Inflammatory macrophage (primary cell): ENCODE measurements at places on chromosomes 2 and 18.

DNA sequence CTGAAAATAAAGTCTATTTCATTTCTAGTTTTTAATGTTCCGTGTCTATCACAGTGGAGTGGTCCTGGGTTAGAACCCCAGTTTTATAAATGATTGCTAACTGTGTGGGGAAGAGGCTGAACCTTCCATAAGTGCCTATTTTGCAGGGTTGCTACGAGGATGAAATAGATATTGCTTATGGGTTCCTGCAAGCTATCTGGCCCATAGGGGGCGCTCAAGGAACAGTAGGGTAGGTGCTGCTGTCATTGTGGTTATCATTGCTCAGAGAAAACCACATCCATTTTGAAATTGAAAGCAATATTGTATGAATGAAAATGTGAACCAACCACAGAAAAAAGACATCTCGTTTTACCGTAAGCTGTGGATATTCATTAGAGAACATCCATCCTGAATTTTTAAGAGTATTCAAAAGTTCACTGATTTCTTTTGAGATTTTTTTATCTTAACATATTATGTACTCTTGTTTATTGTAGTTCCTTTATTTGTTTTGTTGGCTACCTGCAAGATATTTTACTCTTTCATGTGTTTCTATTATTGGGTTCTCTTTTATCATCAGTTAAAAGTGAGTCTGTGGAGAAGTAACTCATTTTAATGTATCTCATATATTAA is 261.6 kb downstream of the NAPG start:
- DNase-seq, result peak; percentile 91

- no peak for DNase-seq
Observed at GRCh38 chr2:24509425-24509824, 18.4 kb downstream of the NCOA1 start.

DNA sequence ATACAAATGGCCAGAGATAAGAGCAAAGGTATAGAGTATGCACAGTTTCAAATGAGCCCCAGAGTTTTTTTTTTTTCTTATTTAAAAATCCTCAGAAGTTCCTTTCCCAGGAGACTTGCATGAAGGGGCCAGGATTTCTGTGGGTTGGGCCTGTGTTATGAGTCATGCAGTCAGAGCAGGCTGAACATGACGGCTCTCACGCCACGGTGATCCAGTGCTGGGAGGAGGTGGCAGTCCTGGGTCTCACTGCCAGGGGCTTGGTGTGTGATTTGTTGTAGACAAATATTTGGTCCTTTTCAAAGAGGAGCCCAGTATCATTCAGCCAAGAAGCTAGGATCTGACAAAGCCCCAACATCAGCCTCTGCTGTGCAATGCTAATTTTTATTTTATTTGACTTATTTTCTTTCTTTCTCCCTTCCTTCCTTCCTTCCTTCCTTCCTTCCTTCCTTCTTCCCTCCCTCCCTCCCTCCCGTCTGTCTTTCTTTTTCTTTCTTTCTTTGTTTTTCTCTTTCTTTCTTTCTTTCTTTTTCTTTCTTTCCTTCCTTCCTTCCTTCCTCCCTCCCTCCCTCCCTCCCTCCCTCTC is 10.4 kb upstream of the KCNE4 start:
- peak; percentile 14 for DNase-seq

GRCh38 chr2:171579481-171579880 is 57.2 kb downstream of the CYBRD1 start:
- DNase-seq, result no peak

DNA sequence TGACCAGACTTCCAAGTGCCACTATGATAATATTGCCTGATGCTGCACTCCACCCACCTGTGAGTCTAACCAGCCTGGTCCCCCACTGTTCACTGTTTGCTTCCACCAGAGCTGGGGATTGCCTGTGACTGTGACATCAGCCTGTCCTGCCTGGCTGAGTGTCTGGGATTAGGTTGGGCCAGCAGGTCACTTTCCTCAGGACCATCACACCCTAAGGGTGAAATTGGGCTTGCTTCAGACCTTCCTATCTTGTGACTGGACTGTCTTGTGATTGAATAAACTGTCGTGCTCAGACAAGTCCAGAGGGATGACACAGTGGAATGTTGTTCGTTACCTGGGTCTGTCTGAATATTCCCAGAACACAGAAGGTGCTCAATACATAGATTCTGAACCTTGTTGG is 87.4 kb upstream of the HK2 start:
- peak; percentile 69 for DNase-seq

- DNase-seq, result no peak
Observed at GRCh38 chr2:4110273-4110672, 406.9 kb downstream of the DCDC2C start.

- DNase-seq, result no peak
Observed at GRCh38 chr2:137800386-137800785, 163.9 kb upstream of the HNMT start.

GRCh38 chr2:88753833-88754584 is 62.5 kb downstream of the RPIA start:
- no peak for DNase-seq

DNA sequence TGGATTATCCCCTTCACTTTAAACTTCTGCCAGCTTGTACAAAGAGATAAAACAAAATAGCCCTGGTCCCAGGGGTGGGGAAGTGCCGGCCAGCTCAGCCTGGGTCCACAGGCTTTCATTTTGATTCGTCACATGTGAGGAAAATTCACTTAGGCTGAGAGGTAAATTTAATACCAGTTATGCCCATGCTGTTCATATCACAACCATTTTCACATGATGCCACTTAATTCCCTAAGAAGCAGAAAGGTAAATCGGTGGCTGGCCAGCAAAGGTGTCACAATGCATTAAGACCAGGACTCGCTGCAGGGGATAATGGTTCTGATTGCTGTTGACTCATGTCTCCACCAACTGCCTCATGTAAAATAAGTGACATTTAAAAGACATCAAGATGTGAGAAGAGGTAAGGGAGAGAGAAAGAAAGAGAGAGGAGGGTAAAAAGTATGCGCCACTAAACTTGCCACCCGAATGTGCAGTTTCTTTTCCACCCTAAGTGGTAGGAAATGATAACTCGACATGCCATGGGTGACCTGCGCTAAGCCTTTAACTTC is 261.0 kb upstream of the SIX3 start:
- no peak for DNase-seq

GRCh38 chr2:150371044-150371818 is 116.2 kb downstream of the RND3 start:
- DNase-seq, result no peak

GRCh38 chr18:40866968-40867367 is 1088.1 kb upstream of the PIK3C3 start:
- no peak for DNase-seq

- DNase-seq, result no peak
Observed at GRCh38 chr2:181837563-181837962, 54.0 kb upstream of the ITPRID2 start.

DNA sequence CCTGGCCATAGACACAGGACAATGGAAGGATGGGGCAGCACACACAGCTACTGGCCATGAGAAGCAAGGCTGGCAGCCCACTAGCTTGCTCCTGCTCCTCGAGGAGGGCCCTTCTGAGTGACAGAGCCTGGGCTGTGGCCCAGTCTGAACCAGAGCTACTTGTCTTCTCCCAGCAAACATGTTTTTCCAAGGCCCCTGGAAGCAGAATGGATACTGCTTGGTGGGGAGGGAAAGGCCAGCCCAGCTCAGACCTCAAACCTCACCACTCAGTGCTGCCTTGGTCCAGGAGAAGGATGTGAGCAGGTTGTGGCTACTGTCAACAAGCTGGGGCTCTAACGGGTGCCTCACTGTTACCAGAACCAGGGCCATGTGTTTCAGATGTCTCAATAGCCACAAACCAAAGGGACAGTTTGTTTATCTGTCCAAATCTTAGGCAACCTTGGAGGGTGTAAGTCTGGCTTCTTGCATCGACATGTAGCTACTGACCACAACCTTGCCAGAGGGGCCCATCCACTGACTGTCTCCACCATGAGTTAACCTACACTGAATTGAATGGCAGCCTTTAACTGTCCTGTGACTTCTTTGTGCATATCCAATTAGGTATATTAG is 98.6 kb downstream of the TGFA start:
- no peak for DNase-seq
